ENCODE measurements at places on chromosomes 4 and X.

GRCh38 chrX:102930990-102931756, 5.9 kb upstream of the RAB40AL start:
- DNase-seq, result no peak

DNA sequence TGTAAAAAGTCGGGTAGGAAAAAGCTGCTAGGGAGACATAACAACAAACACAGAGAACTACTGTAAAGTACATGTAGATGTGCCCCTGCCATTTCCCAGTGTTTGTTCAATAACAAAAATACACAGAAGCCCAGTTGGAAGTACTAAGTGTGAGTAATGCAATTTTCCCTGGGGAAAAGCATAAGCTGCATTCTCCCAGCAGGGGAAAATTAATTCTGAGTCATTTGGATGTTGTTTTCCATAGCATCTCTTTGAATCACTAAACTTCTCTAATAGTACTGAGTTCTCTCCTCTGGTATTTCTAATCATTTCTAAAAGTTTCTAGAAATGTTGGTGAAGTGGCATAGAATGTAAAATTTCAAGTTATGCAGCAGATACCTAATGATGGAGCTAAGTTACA, 1114.9 kb downstream of the C4orf33 start:
- no peak for DNase-seq

DNA sequence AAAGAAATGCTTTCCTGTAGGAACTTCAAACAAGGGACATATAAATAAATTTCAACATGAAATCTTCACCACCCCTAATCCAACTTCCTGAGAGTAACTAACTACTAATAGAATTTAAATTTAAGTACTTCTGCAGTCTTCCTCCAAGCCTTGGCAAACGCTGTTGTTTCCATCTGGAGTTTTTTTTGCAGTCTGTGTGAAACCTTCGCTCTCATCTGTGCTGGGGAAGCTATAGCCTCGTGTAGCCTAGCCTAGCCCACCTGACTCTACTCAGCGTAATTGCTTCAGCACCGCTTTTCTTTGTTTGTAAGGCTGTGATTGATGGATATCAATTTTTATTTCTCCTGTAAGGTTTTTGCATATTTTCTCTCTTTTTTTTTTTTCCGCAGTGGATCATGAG, 30.9 kb downstream of the STOX2 start:
- DNase-seq, result no peak

DNA sequence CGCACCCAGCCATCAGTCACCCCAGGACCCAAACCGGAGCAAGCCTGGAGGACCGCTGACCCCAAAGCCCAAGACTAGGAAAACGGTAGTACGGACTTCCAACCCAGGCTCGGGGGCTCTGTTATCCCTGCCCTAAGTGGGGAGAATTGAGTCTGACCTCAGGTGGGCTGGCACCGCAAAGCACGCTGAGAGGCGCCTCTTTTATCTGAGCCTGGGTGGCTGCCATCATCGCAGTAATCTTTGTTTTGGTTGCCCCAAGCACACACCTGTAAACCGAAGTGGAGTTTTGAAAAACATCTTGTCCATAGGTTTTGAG, 894 bp upstream of the SH3RF1 start:
- no peak for DNase-seq

GRCh38 chr4:176261018-176261417, 8.0 kb downstream of the ASB5 start:
- DNase-seq, result no peak

DNA sequence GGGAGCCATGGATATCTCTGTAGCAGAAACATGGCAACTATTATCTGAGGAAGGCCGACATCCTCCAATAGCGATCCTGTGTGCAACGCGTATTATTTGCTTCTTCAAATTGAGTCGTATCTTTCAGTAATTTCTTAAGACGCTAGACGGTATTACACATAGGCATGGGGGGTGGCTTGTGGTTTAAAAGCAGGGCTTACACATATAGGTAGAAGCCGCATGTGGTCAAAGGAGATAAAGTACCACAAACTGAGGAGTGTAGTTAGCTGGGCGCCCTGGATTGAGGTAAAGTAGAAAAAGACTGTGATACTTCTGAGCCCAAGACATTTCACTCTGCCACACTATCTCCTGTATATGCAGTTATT, 94.6 kb downstream of the SORBS2 start:
- DNase-seq, result no peak

Data from globus pallidus (tissue), 1 donor.